GM12864 (cell line): ENCODE measurements at places on chromosomes 2 and 18.

DNA sequence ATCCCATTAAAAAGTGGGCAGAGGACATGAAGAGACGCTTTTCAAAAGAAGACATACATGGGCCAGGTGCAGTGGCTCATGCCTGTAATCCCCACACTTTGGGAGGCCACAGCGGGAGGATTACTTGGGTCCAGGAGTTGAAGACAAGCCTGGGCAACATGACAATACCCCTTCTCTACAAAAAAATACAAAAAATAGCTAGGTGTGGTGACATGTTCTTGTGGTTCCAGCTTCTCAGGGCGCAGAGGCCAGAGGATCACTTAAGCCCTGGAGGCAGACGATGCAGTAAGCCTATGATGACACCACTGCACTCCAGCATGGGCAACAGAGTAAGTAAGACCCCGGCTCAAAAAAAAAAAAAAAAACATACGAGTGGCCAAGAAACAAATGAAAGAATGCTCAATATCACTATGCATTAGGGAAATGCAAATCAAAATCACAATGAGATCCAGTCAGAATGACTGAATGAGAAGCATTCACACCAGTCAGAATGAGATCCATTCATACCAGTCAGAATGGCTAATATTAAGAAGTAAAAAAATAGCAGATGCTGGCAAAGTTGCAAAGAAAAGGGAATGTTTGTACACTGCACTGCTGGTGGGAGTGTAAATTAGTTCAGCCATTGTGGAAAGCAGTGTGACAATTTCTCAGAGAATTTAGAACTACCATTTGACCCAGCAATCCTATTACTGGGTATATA, 550.2 kb upstream of the SLC39A10 start:
- DNase-seq = no peak

DNA sequence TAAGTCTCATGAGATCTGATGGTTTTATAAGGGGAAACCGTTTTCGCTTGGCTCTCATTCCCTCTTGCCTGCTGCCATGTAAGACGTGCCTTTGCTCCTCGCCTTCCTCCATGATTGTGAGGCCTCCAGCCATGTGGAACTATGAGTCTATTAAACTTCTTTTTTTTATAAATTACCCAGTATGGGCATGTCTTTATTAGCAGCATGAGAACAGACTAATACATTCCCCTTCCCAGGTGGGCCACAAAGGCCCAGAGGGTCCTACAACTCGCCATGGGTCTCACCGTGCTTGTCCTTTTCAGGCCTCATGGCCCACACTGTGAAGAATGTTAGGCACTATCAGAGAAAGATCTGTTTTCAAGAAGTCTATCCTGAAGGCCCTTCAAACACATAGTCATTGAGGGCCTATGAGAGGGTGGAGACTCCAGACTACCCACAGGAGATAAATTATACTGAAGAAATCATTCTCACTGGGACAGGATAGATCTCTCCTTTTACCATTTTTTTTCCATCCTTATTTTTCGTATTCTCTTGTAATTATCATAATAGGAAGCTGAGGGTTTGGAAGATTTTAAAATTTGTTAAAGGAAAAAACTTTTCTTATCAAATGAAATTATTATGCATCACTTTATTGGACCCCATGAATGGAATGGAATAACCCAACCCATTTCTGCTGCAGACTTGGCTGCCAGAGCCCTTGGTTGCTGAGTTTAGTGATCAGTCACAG, 91.0 kb upstream of the MSH2 start:
- no peak for DNase-seq

- no peak for DNase-seq
Measured at GRCh38 chr18:35747894-35748472, 166.4 kb downstream of the GALNT1 start.

DNA sequence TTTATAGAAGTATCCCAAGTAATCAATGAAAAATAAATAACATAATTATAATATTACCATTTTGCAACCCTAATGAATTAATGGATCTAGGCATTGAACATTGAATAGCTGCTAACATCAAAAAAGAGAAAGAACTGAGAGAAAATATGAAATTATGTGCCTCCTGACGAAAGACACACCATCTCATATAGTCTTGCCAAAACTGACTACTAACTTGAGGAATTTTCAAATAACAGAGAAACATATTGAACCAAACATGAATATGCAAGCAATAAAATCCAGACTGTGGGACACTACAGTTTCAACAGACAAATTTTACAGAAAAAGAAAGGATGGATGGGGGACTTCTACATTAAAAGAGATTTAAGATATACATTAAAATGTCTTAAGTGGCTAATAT, 165.7 kb downstream of the WDPCP start:
- DNase-seq = no peak

GRCh38 chr2:53632714-53633113, 134.9 kb upstream of the CHAC2 start:
- no peak for DNase-seq

DNA sequence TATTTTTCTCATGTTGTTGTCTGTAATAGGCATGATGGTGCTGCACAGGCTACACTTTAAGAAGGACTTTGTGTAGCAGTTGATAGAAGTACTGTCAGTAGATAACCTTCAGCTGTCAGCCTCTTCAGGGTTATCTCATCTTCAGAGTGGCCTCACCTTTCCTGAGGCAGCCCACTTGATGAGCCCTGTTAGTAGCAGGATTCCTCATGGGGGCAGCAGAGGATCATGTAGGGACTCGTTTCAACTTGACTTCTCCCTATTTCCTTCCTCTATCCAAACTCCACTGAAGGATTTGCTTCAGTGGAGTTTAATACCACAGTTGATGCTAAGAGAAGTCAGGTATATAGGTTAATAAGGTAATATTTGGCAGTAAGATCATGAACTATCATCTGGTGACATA, 530.3 kb upstream of the FSIP2 start:
- DNase-seq = no peak

GRCh38 chr2:66536997-66537396, 102.1 kb downstream of the MEIS1 start:
- DNase-seq = no peak

- no peak for DNase-seq
Measured at GRCh38 chr2:141598982-141599381, 531.8 kb downstream of the LRP1B start.

GRCh38 chr18:13800505-13801259, 23.3 kb upstream of the MC5R start:
- DNase-seq = no peak

- DNase-seq = no peak
Measured at GRCh38 chr2:68115965-68116364, 41.7 kb upstream of the PNO1 start.

DNA sequence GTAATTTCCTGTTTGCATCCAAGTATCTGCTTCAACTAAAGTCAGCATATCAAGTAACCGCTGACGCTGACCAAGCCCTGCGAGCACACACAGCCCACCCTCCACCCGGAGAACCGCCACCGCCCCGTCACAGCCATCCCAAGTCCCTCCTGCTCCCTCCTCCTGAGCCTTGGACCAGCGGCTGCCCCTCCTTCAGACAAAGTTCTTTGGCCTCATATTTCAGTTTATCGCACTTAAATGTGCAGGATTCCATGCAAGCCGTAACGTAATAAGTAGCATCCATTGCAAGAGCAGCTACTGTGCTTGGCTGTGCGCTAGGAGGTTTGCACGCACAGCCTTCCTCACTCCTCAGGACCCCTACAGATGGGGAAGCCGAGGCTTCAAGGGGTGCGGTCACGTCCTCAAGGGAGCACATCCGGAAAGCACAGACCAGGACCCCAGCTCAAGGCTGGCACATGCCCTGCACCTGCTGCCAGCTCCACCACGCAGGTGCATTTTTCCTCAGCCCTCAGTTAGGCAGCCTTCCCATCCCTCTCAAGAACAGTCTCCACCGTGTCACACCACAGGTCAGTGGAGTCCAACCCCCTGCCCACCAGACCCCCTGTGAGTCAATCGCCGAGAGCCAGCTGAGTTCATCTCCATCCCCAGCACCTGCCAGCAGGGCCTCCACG, 17.1 kb downstream of the PXDN start:
- DNase-seq = no peak

DNA sequence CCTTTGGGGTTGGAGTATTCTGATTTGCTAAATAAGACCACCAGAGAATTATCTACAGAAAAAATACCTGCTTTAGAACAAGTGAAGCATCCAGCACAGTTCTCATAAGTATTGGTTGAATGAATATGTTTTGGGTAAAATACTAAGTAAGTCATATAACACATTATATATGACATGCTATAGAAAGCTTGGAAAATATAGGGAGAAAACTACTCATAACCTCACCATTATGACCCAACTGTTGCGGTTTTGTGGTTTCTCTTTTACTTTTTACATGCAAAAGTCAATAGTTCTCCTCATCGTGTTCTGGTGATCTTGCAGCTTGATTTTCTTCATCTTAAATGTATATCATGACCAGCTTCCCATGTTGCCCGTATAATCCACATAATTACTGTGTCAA, 66.2 kb downstream of the DIPK1C start:
- no peak for DNase-seq

- DNase-seq = no peak
Measured at GRCh38 chr2:49943944-49944778, 789.8 kb upstream of the FSHR start.

GRCh38 chr18:58455314-58456188, 173.3 kb downstream of the ALPK2 start:
- no peak for DNase-seq

GRCh38 chr2:8594731-8595427, 87.0 kb upstream of the ID2 start:
- DNase-seq = no peak

- DNase-seq = no peak
Measured at GRCh38 chr2:11856095-11856494, 109.7 kb downstream of the LPIN1 start.

DNA sequence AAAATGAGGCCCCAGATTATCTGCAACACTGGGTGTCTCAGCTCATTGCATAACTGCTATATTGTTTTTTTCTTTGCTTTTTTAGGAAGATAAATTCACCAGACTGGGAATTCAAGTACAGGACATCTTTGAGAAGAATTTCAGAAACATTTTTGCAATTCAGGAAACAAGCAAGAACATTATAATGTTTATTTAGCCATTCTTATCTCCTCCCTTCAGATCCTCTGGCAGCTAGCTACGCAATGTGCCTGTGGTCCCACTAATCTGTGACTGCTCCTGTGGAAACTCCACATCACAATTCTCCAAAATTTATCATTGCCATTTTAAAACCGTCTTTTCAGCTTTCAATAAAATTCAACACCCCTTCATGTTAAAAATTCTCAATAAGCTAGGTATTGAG, 126.8 kb downstream of the SP100 start:
- DNase-seq = no peak

DNA sequence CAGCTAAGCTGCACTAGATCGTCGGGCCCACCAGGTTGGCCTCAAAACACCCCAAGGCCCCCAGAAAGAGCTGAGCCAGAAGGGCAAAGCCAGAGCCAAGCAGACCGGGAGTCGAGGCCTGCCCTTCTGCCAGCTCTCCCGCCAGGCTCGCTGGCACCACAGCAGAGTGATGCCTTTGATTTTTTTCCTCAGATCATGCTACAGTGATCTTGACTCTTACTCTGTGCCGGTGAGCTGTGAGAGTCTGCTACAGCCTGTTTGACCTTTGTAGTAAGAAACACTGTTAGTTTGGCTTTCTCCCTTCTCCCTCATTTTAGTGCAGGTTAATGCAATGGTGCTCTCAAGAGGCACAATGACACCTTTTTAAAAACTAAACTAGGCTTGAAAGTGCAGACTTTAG, 97.8 kb downstream of the ESCO1 start:
- DNase-seq = no peak
